ENCODE measurements at places on chromosomes 5 and 9.

DNA sequence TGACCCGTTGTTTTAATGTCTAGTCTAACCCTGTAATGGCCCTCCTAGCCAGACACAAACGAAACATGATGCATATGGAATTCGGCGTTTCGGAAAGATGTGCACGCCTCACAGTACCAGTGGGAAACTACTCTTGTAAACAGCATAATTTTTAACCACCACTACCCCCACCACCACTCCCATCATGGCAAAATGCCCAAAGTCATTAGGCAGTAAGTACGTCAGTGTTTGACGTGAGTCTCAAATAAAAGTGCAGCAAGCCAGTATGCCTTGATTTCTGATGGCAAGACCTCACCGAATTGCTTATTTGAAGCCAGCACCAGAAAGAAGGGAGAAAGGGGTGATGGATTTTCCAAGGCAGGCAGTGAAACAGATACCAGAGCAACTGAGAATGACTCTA lies 71.4 kb downstream of the ADRB2 start:
- no peak for DNase-seq

DNA sequence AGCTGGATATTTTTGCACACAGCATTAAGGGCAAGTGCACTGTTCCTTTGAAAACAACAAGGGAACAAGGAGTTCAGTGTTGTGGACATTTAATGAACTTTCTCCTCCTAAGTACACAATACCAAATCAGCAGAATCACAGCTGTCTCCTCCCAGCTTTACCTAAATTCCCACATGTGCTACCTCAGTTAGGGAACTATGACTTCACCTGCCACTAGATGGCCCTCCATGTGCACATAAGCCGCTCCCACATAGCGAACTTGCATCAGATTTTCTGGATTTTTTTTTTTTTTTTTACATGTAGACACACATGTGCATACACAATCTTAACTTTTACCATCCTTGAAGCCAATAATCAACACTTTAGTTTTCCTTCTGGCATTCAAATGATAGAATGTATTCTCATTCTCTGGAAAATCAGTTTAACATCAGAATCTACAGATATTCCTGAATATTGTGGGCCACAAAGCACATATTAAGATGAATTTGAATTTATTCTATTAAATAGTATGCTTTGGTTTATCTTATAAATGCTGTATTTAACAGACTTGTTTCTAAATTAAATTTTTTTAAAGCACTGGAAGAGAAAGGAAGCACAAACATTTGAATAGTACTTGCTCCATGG lies 123.6 kb downstream of the PALM2AKAP2 start:
- no peak for DNase-seq

GRCh38 chr5:102867992-102868662 lies 113.0 kb downstream of the PAM start:
- DNase-seq, result no peak

GRCh38 chr9:98050351-98050750 lies 6.2 kb upstream of the NANS start:
- no peak for DNase-seq

GRCh38 chr5:151026679-151027078 lies 6.3 kb downstream of the GPX3 start:
- DNase-seq, result no peak
